ENCODE measurements at places on chromosomes 7 and 10.

- DNase-seq = no peak
These were observed 164.0 kb upstream of the NRP1 start for GRCh38 chr10:33498391-33498891.

DNA sequence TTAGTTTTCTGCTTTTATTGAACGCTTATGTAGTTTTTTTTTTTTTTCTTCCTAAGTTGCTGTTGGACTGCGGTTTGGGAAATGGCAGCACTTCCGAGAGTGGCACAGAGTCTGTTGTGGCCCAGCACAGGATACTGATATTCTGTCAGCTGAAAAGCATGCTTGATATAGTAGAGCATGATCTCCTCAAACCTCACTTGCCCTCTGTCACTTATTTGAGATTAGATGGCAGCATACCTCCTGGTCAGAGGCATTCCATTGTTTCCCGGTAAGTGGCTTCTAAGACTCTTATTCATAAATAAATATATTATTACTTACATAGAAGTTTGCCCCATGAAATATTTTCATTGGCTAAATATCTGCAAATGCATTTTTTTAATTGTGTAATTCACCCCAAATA is 101.1 kb downstream of the BTAF1 start:
- DNase-seq = no peak

GRCh38 chr10:43665054-43665453 is 16.4 kb upstream of the ZNF32 start:
- no peak for DNase-seq

- DNase-seq = no peak
These were observed 28.8 kb upstream of the CUL1 start for GRCh38 chr7:148669927-148670326.

Data from stimulated activated CD8-positive, alpha-beta memory T cell treated with anti-CD3 and anti-CD28 coated beads, Interleukin-12 subunit alpha, Interleukin-12 subunit beta, amount 100 ng/mL, for 1 hour (primary cell).